ENCODE measurements at places on chromosomes 7 and 10. TPM values are rescaled to one million over a fixed set of nuclear protein-coding genes. Genes with fewer than 3 reads are reported as not detected.
A peak's percentile ranks its signal among the peaks of the same experiment; 100 is the strongest.

The CYP3A7 gene
- not detected for total RNA-seq

The GIMAP6 gene
- 73.6 TPM for total RNA-seq

The TMEM130 gene
- 0.22 TPM for total RNA-seq

The GPNMB gene
- total RNA-seq, result 31.4 TPM

The BHLHA15 gene
- total RNA-seq, result not detected

The NANOS1 gene
- 16.5 TPM for total RNA-seq

The UBN2 gene
- 24.1 TPM for total RNA-seq

The IFIT1 gene
- total RNA-seq, result 5.5 TPM

The BAMBI gene
- 0.22 TPM for total RNA-seq

The MET gene
- total RNA-seq, result 55.4 TPM

The C10orf71 gene
- total RNA-seq, result not detected

The PBLD gene
- 6.9 TPM for total RNA-seq

- no peaks in the 10 kb centered on the region for H3K36me3 ChIP-seq
- H3K4me1 ChIP-seq, result peaks cover 14% of the 10 kb centered on the region
- DNase-seq, result peak; percentile 61
- H3K27me3 ChIP-seq, result no peaks in the 10 kb centered on the region
- no peak overlapping the region for H3K4me3 ChIP-seq
- H3K27ac ChIP-seq, result peak overlapping the region; percentile 22
Observed at GRCh38 chr7:46610746-46611145, 689.7 kb upstream of the IGFBP3 start.

- H3K27me3 ChIP-seq, result no peaks in the 10 kb centered on the region
- no peaks in the 10 kb centered on the region for H3K36me3 ChIP-seq
- no peak overlapping the region for H3K4me3 ChIP-seq
- H3K27ac ChIP-seq, result no peak overlapping the region
- no peak for DNase-seq
Observed at GRCh38 chr7:90604383-90604782, 8.3 kb downstream of the CDK14 start.

DNA sequence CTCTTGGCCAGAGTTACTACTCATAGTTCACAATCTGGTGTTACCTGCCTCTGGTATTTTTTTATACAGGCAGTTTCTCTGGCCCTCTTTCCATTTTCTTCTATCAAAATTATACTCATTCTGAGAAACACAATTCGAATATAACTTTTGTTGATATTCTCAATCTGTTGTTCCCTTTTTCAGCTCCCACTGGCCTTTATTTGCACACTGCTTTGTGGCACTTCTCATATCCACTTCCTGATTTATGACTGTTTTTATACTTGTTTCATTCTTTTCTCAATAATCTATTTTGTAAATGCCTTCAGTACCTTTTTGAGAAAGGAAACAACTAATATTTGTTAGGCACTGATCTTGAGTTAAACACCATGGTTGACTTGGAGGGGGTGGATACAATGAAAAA lies 93.8 kb upstream of the HDAC9 start:
- no peak overlapping the region for H3K4me3 ChIP-seq
- no peaks in the 10 kb centered on the region for H3K27me3 ChIP-seq
- no peak for DNase-seq
- H3K4me1 ChIP-seq, result no peaks in the 10 kb centered on the region
- H3K36me3 ChIP-seq, result no peaks in the 10 kb centered on the region

GRCh38 chr10:58266003-58266825 lies 1.5 kb downstream of the IPMK start:
- DNase-seq, result no peak
- no peaks in the 10 kb centered on the region for H3K27me3 ChIP-seq
- H3K4me1 ChIP-seq, result no peaks in the 10 kb centered on the region
- H3K4me3 ChIP-seq, result peak overlapping the region; percentile 78
- peak overlapping the region; percentile 94 for H3K27ac ChIP-seq

GRCh38 chr10:112424651-112425050 lies 22.1 kb downstream of the ZDHHC6 start:
- no peak for DNase-seq
- no peaks in the 10 kb centered on the region for H3K27me3 ChIP-seq
- no peak overlapping the region for H3K4me3 ChIP-seq
- H3K27ac ChIP-seq, result no peak overlapping the region
- peaks cover 11% of the 10 kb centered on the region for H3K36me3 ChIP-seq
- H3K4me1 ChIP-seq, result no peaks in the 10 kb centered on the region

GRCh38 chr7:18338910-18339523 lies 156.5 kb upstream of the HDAC9 start:
- no peak for DNase-seq
- H3K36me3 ChIP-seq, result no peaks in the 10 kb centered on the region
- no peaks in the 10 kb centered on the region for H3K4me1 ChIP-seq
- H3K27me3 ChIP-seq, result no peaks in the 10 kb centered on the region
- H3K27ac ChIP-seq, result no peak overlapping the region

- no peaks in the 10 kb centered on the region for H3K4me1 ChIP-seq
- no peaks in the 10 kb centered on the region for H3K36me3 ChIP-seq
- no peak overlapping the region for H3K27ac ChIP-seq
Observed at GRCh38 chr10:944034-944831, 12.7 kb upstream of the LARP4B start.

GRCh38 chr10:58897708-58898107 lies 278.7 kb upstream of the PHYHIPL start:
- H3K4me1 ChIP-seq, result no peaks in the 10 kb centered on the region
- H3K36me3 ChIP-seq, result no peaks in the 10 kb centered on the region
- H3K27ac ChIP-seq, result no peak overlapping the region
- no peak overlapping the region for H3K4me3 ChIP-seq

- no peak overlapping the region for H3K4me3 ChIP-seq
- no peak for DNase-seq
- H3K27ac ChIP-seq, result no peak overlapping the region
- no peaks in the 10 kb centered on the region for H3K4me1 ChIP-seq
- no peaks in the 10 kb centered on the region for H3K36me3 ChIP-seq
- no peaks in the 10 kb centered on the region for H3K27me3 ChIP-seq
Observed at GRCh38 chr7:157318015-157318706, 18.6 kb upstream of the DNAJB6 start.

DNA sequence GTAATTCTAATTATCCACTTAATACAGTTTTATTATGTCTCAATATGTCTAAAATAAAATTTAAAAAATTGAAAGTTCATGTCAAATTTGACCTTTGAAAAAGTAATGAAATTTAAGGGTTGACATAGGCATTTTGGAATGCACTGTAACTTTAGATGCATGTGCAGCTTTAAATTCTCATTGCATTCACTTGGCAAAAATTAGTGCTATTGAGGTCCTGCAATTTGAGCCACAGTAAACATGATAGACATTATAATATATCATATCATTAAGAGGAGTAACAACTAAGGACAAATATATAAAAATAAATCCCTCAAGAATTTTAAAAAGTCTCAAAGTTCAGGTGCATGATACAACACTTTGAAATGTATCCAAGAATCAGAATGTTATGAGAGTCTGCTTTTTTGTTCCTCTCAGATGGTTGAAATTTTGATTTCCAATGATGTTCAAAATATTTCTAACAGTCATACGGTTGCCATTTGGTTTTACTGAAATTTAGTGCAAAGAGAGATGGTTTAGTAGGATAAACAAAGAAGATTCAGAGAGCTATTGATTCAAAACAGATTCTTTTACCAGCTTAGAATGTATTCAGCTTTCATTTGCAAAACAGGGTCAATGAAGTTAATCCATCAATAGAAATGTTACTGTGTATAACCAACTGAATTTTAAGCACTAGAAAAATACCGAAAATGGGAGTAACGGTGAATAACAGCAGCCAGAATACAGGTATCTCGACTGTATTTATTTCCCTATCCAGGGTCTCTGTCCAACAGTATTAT lies 71.8 kb downstream of the SEMA3A start:
- H3K27me3 ChIP-seq, result no peaks in the 10 kb centered on the region
- no peak overlapping the region for H3K27ac ChIP-seq
- no peaks in the 10 kb centered on the region for H3K4me1 ChIP-seq
- H3K4me3 ChIP-seq, result no peak overlapping the region
- H3K36me3 ChIP-seq, result no peaks in the 10 kb centered on the region

- H3K27me3 ChIP-seq, result no peaks in the 10 kb centered on the region
- peaks cover 11% of the 10 kb centered on the region for H3K4me1 ChIP-seq
- no peak overlapping the region for H3K27ac ChIP-seq
- H3K36me3 ChIP-seq, result no peaks in the 10 kb centered on the region
Observed at GRCh38 chr10:102872163-102872562, 2.9 kb downstream of the AS3MT start.

- H3K27ac ChIP-seq, result peak overlapping the region; percentile 85
- peaks cover 55% of the 10 kb centered on the region for H3K4me1 ChIP-seq
- H3K36me3 ChIP-seq, result no peaks in the 10 kb centered on the region
- H3K4me3 ChIP-seq, result no peak overlapping the region
- no peaks in the 10 kb centered on the region for H3K27me3 ChIP-seq
Observed at GRCh38 chr10:119348516-119349240, 141.3 kb downstream of the GRK5 start.

DNA sequence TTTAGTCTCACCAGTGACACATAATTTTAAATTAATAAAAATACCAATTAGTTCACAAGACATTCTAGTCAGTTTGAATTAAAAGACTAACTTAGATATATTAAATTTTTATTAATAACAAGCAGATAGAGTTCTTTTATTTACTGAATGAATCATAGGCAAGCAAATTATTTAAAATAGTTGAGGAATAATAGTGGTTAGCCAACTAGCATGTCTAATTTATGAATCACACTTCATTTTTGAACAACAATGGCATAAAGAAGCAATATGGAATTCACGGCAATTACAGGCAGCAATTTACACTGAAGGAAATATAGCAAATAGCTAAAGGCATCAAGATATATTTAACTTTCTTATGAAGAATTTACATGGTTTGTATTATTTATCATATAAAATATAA lies 187.0 kb upstream of the SLC26A5 start:
- H3K4me1 ChIP-seq, result no peaks in the 10 kb centered on the region
- no peak overlapping the region for H3K27ac ChIP-seq
- H3K27me3 ChIP-seq, result no peaks in the 10 kb centered on the region
- no peak for DNase-seq
- no peaks in the 10 kb centered on the region for H3K36me3 ChIP-seq

GRCh38 chr10:119225083-119225658 lies 17.8 kb downstream of the GRK5 start:
- H3K4me3 ChIP-seq, result no peak overlapping the region
- H3K36me3 ChIP-seq, result no peaks in the 10 kb centered on the region
- H3K4me1 ChIP-seq, result peaks cover 28% of the 10 kb centered on the region

GRCh38 chr10:20809631-20810030 lies 87.5 kb downstream of the NEBL start:
- no peaks in the 10 kb centered on the region for H3K27me3 ChIP-seq
- no peak overlapping the region for H3K4me3 ChIP-seq
- no peaks in the 10 kb centered on the region for H3K36me3 ChIP-seq
- no peak for DNase-seq

DNA sequence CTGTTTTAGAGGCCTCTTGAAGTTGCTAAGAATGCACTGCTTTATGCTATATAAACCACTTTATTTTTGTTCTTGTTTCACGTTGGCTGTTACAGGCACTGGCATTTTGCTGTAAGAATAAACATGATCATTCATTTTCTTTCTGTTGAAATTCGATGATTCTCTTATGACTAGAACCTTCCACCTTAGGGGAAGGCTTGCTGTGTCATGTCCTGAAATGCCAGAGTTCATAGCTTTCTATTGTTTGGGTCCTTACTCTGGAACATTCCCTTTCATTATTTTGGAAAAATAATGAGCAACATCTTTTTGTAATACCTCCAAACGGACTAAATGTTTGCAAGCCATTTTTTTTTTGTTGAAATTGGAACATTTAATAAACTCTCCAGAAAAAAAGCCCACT lies 495.1 kb upstream of the POT1 start:
- DNase-seq, result no peak
- H3K36me3 ChIP-seq, result no peaks in the 10 kb centered on the region
- H3K27me3 ChIP-seq, result no peaks in the 10 kb centered on the region

GRCh38 chr7:2022737-2023250 lies 210.0 kb downstream of the MAD1L1 start:
- H3K4me3 ChIP-seq, result no peak overlapping the region
- H3K27me3 ChIP-seq, result no peaks in the 10 kb centered on the region
- no peak for DNase-seq

GRCh38 chr10:69742356-69742695 lies 59.4 kb upstream of the COL13A1 start:
- DNase-seq, result no peak
- no peak overlapping the region for H3K4me3 ChIP-seq
- H3K4me1 ChIP-seq, result no peaks in the 10 kb centered on the region
- H3K27ac ChIP-seq, result no peak overlapping the region

- DNase-seq, result no peak
- peaks cover 59% of the 10 kb centered on the region for H3K4me1 ChIP-seq
- H3K4me3 ChIP-seq, result no peak overlapping the region
- no peak overlapping the region for H3K27ac ChIP-seq
- no peaks in the 10 kb centered on the region for H3K36me3 ChIP-seq
Observed at GRCh38 chr7:116215551-116215950, 5.2 kb downstream of the TES start.

GRCh38 chr7:22631730-22632129 lies 95.3 kb upstream of the IL6 start:
- no peak overlapping the region for H3K27ac ChIP-seq
- no peaks in the 10 kb centered on the region for H3K4me1 ChIP-seq
- no peak overlapping the region for H3K4me3 ChIP-seq
- no peaks in the 10 kb centered on the region for H3K27me3 ChIP-seq

Data from thyroid gland (tissue), 4 donors.